ENCODE measurements at places on chromosomes 2 and 18.

- DNase-seq, result no peak
Observed at GRCh38 chr18:79272916-79273315, 122.8 kb upstream of the NFATC1 start.

DNA sequence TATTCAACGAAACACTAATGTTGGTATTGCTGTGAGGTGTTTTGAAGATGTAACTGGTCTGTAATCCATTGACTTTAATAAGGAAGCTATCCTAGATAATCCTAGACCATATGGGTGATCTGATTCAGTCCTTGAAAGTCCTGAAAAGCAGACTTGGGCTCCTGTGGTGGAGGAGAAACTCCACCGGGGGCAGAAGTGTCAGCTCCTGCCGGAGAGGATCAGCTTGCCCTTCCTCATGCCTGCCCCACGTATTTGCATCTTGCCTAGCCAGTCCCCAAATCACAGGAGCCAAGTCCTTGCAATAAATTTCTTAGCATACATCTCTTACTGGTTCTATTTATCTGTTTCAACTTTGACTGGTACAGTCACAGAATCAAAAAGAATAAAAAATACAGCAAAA lies 144.2 kb upstream of the DLGAP1 start:
- peak; percentile 59 for DNase-seq

DNA sequence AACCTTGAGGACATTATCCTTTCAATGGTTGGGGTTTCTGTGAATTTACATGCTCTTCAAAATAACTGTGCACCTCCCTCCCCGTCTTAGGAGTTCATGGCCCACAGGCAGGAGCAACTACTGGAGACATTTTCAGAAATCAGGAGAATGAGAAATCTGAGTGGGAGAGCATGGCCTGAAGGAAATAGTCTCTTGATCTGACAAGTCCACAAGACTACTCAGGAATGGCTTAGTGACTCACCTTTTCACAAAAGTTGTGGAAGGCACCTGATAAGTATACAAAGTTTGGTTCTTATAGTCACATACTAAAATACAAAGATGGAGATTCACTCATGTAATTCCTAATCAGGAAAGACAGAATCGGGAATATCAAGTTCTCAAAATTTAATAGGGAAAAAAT lies 83.6 kb upstream of the NCKAP5 start:
- DNase-seq, result no peak

DNA sequence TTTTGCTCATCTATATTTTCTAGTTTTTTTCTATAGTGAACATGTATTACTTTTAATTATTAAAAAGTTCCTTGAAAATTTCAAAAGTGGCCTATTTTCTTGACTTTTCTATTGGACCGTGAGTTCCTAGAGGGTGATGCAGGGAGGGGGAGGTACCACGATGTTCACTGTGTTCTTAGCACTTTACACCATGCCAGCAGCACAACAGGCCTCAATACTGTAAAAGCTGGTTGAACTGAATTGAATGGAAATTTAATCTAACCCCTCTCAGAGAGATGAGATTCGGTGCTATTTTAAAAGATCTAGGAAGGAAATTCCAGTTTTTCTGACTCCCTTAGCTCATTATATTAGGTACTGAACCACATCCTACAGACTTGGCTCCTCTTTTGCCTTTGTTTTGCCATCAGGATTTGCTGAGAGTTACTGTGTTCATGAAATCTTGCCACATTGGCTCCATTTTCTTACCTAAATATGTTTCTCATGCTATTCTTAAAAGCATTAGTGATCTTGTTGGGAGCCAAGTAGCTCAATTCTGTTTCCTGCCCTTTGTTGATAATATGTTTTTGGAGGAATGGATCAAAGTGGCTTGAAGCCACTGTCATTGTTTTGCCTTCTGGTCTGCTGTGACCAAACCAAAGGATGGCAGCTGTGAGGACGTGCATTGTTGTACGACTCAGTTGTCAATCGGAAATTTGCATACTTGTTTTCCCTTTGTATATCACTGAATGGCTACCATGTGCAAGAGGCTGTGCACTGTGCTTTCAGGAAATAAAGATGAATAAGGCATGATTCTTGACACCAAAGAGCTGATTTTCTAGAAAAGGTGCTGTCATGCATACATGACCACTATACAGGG lies 25.3 kb downstream of the MYO1B start:
- peak; percentile 5 for DNase-seq

GRCh38 chr2:8488001-8488738 lies 193.7 kb upstream of the ID2 start:
- no peak for DNase-seq

GRCh38 chr2:120938045-120938771 lies 202.5 kb downstream of the GLI2 start:
- DNase-seq, result no peak

DNA sequence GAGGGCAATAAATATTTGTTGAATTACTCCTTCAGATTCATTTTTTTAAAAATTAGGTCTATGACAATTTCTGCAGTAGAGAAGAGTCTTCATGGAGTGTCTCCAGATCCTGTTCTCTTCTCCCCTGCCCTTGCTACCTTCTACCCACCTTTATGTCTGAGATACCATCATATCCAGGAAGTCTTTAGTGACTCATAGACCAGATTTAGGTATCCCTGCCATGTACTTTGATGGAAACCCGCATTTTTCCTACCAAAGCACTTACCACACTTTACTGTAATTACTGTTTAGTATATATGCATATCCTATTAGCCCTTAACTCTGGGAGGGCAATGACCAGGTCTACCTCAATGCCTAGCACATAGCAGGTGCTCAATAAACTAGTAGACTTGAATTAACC lies 11.6 kb downstream of the ZNF397 start:
- no peak for DNase-seq

DNA sequence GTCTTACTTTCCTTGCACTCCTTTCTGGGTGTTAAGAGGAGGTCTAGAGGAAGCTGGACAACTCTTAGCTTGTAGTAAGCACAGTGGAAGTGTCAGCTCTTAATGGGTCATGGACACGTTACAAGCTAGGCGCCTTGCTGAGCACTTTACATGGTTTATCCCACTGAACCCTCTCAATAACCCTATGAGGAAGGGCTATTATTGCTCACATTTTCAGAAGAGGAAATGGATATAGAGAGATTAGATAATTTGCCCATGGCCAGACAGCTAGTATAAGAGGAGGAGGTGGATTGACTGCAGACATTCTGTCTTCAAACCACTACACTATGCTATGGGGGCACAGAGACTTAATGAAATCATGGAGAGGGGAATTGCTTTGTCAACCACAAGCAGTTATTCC lies 8.3 kb upstream of the IL1RN start:
- no peak for DNase-seq

- no peak for DNase-seq
Observed at GRCh38 chr2:190888449-190888848, 7.8 kb downstream of the GLS start.

DNA sequence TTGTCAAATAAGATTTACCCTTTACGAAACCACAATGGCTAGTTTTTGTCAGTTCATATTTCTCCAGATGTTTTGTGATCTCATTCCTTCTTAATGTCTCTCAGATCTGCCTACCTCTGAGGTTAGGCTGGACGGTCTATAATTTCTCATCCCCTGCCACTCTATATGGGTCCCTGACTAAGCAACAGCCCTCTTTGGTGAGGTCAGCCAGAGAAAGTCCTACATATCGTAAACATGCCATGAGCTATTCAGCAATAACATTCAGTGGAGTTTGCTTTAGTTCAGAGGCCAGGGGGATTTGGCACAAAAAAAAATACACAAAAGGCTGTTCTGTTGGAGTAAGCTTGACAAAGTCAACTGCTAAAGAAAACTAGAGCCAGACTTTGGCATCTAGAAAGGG lies 192.1 kb upstream of the NCKAP5 start:
- no peak for DNase-seq

DNA sequence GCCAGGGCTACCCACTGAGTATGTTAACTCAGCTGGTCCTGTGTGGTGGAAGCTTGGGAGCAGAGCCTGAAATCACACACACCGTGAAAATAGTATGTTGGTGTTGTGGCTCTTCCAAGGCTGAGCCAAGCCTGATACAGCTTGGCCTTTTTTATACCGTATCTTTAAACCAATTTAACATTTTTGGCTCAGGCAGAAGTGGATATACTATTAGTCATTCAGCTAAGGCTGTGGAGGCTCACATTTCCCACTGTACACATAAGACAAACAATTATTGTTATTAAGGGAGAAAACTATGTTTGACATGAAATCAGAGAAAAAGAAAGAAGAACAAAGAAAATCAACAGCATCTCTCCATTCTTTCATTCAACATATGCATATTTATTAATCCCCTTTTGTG lies 159.0 kb downstream of the BCL11A start:
- no peak for DNase-seq

DNA sequence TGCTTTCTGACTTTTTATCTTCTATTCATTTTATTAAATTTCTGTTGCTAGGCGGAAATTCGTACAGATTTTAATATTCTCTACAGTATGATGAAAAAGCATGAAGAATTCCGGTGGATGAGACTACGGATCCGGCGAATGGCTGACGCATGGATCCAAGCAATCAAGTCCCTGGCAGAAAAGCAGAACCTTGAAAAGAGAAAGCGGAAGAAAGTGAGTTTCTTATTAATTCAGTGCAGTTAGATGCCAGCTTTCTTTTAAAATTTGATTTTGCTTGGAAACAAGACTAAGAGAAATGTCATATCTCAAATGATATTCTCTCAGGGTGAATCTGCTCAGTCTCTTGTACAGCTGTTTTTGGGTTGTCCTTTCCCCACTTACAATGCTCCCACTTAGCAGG lies 84.3 kb downstream of the MGAT5 start:
- no peak for DNase-seq

DNA sequence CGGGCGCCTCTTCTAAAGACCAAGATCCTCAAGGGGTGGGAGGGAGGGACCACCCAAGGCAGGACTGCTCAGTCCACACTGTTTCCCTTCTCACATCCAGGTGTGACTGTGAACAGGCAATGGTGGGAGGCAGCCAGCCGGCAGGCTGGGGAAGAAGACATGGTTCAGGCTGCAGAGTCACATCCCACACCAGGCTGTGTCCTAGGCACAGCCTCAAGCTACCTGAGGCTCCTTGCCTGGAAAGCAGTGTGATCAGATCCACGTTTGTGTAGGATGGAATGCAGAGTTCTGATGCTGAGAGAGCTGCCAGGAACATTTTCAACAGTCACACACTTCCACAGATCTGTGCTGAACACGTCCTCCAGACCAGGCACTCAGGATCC lies 16.4 kb downstream of the SLC66A2 start:
- DNase-seq, result no peak

- DNase-seq, result no peak
Observed at GRCh38 chr2:69740502-69740951, 1.4 kb upstream of the ANXA4 start.

GRCh38 chr2:237495521-237496117 lies 8.6 kb downstream of the MLPH start:
- DNase-seq, result no peak

DNA sequence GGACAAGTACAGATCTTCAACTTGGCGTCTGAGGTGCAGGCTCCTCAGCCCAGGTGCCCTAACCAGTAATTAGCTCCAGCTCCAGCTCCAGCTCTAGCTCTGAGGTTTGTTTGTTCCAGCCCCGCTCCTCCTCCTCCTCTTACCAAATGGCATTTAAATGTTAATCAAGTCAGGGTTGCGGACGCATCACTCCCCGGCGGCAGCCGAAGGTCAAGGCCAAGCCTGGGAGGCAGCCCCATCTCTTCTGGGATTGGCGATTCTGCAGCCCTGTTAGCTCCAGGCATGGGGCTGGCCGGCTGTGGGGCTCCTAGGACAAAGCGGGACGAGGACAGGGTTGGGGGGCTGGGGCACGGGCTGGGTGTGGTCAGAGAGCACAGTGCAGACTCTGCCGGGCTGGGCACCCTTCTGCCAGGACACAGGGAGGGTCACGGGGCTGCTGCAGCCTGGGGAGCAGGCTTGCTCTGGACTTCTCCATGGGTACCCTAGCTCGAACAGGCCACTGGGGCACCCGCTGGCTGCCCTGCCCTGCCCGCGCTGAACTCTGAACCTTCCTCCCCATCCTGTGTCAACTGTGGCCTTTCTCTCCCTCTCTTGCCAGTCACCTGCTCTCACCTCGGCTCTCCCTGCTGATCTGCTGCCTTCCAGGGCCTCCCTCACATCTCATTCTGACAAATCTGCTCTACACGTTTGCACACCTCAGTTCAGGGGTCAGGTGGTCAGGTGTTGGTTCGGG lies 203.3 kb downstream of the CELF4 start:
- no peak for DNase-seq

GRCh38 chr18:5455674-5456073 lies 88.1 kb downstream of the EPB41L3 start:
- no peak for DNase-seq

GRCh38 chr2:168356477-168356835 lies 99.6 kb upstream of the CERS6 start:
- no peak for DNase-seq

DNA sequence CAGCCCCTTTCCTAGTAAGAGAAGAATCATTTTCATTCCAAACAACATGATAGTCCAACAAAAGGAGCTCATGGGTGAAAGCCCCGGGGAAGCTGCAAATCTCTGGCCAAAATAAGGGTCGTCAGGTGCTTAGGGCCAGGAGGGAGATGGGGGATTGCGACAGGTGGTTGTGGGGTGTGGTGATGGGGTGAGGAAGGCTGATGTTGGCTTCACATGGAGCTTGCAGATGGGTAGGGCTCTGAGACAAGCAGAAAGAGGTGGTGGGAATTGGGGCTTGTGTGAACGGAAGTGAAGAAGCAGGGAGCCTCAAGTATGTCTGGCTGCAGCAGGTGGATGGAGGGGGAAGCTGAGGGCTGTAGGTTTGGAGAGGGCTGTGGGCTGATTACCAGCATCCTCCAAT lies 126.1 kb downstream of the CLIP4 start:
- no peak for DNase-seq

GRCh38 chr2:234240917-234241316 lies 190.4 kb downstream of the SPP2 start:
- DNase-seq, result no peak

GRCh38 chr2:207516206-207516605 lies 13.6 kb upstream of the CREB1 start:
- DNase-seq, result no peak

GRCh38 chr2:25586726-25587144 lies 86.6 kb downstream of the DTNB start:
- DNase-seq, result no peak

DNA sequence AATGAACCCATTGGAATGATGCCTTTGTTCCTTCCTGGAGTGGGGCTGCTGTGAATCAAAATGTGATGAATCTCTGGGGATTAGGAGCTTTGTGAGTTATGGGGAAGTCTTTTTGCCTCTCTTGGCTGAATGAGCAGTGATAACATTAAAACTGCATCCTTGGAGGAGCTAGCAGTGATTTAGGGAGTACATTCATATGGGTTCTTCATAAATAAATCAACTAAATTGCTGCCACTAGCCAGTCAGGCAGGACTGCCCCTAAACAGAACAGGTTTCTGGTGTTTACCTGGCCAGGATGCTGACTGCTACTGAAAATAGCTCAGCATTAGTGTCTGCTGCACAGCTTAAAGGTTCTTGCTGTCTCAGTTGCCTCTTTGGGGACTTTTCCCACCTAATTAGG lies 244.5 kb upstream of the MEX3C start:
- no peak for DNase-seq

- DNase-seq, result peak; percentile 96
Observed at GRCh38 chr2:157839162-157839801, 36.8 kb downstream of the ACVR1 start.

Data from NCI-H524 (cell line).